ENCODE measurements at places on chromosomes 11 and 22.

DNA sequence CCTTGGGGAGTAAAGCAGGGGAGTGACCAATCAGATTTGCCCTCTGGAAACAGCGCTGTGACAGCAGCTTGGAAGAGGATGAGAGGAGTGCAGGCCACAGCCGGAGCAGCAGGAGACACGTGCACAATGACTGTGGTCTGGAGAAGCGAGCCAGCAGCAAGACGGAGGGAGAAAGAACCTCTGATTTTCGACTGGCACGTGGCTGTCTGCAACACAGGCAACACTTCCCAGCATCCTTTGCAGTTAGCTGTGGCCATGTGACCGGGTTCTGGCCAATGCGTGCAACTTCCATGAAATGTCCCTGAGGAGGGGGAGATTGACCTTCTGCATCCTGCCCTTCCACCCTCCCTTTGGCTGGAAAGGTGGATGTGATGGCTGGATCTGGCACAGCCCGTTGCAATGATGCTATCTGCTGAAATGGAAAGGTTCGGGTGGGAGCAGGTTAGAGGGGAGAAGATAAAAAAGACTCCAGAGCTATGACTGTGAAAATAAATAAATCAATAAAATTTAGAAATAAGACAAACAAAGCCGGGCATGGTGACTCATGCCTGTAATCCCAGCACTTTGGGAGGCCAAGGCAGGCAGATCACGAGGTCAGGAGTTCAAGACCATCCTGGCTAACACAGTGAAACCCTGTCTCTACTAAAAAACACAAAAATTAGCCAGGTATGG lies 15.6 kb downstream of the PLA2G6 start:
- peak; percentile 42 for DNase-seq

- no peak for DNase-seq
These were observed 176.7 kb downstream of the BCR start for GRCh38 chr22:23357053-23357452.

- DNase-seq, result no peak
These were observed 35.3 kb upstream of the HORMAD2 start for GRCh38 chr22:30044881-30045493.

DNA sequence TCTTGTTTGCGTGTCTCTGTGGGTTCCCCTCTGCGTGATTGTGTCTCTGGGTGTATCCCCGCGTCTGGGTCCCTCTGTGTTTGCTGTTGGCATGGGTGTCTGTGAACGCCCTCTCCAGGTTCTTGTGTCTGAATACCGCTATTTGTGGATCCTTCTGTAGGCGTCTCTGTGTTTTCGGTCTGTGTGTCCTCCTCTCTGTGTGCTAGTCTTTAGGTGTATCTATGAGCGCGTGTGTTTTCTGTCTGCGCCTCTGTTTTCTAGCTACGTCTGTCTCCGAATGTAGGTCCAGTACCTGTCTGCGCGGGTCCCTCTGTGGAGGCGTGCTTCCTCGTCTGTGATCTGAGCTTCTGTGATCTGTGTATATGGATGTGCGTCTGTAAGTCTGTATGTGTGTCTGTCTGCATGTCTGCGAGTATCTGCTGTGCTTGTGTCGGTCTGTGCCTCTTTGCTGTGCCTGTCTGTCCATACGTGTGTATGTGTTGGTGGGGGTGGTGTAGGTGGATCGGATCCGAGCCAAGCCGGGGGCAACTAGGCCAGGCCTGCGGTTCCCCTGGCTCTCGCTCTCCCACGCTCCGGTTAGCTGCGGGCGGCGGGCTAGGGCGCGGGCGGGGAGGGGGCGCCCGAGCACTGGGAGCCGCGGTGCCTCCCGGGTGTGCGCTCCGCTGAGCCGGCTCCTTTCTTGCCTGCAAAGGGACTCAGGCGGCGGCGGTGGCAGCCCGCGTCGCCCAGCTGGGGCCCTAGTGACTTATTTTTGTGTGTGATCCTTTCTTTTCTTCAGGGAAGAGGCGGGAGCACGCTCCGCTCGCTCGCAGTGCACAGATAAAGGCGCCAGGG lies 105.3 kb upstream of the E2F8 start:
- peak; percentile 22 for DNase-seq

GRCh38 chr22:23677701-23677995 lies 13.2 kb upstream of the RGL4 start:
- DNase-seq, result no peak

DNA sequence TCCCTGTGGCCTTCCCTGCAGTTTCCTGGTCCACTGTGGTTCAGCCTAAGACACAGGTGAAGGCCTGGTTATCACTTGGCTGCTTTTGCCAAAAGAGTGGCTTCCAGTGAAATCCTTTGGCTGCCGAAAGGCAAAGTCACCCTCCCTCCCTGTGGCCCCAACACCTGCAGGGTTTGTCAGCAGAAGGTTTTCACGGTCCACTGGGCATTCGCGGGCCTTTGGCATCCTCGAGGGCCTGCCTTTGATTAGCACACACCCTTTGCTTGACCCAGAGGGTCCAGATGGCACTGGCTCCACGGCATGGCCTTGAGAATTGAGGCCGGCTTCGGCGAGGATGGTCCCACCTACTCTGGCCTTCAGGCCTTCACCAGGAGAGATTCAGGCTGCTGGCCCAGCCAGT lies 35.3 kb downstream of the RTN4R start:
- DNase-seq, result no peak

DNA sequence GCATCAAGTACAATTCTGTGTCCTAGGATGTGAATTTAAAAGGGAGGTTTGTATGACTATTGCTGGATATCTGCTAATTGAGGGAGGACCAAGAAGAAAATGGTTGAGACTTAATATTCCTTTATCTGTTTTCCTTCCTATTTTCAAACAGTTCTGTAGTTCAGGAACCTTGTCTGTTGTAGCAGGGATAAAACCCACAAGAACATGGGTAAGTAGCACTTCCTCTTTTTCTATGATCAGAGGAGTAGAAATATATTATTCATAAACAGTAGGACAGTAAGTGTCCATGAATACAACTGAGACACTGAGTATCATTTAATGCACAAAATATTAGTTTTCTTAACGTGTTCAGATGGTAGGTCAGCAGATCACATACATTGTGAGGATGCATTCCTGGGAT lies 7.6 kb downstream of the MS4A3 start:
- no peak for DNase-seq

GRCh38 chr22:24107661-24108060 lies 73.6 kb upstream of the SUSD2 start:
- no peak for DNase-seq

DNA sequence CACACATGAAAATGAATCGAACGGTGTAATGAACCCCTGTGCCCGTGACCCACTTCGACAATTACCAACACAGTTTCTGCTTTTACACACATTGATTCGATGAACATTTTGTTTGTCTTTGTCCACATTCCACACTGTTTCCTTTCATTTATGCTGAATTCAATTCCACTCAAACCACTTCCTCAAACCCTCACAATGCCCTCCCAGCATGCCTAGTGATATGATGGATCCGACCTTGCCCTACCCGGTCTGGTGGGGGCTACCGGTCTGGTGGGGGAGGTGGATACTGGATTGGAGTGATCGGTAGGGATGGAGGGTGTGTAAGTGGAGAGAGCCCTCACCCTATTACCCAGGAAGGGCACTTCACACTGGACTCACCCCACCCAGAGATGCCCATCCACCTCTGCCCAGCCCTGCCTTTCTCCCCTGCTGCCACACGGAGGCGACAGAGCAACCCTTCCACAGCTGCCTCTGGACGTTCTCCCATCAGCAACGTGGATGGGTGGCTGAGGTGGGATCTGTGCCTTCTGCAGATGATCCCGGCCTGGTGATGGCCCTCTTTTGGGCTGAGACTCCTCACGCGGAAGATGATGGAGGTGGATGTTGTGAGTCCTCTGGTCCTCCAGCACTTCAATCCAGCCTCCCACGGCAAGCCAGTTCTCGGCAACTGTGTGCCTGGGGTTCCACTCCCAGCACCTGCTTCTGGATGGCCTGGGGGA lies 33.0 kb upstream of the P2RY2 start:
- DNase-seq, result peak; percentile 79

DNA sequence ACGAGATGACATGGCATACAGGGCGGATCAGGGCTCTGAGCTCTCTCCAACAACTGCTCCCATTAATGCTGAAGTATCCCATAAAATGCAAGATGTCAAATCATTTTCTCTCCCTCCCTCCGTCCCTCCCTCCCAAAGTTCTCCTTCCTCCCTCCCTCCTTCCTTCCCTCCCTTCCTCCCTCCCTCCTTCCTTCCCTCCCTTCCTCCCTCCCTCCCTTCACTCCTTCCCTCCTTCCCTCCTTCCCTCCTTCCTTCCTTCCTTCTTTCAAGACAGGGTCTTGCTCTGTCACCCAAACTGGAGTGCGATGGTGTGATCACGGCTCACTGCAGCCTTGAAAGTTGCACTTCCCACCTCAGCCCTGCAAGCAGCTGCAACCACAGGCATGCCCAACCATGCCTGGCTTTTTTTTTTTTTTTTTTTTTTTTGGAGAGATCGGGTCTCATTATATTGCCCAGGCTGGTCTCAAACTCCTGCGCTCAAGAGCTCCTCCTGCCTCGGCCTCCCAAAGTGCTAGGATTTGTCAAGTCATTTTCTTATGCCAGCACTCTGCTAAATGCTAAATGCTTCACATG lies 38.2 kb downstream of the TXN2 start:
- no peak for DNase-seq

GRCh38 chr11:73295996-73296318 lies 12.1 kb upstream of the ARHGEF17 start:
- no peak for DNase-seq

DNA sequence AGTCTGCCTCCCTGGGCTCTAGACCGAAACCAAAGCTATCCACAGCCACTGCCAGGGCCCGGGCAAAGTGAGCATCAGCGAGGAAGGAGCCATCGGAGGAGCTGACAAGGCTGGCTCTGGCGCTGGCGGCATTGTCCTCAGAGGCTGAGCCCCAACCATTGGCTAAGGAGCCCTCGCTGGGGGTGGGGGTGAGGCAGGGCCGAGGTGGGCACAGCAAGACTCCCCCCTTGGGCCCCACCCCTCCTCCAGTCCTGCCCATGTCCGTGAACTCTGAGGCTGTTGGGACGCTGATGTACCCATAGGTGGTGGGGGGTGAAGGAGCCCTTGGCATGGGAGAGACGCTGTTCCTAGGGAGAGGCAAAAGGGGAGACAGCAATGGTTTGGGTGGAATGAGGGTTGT lies 11.2 kb downstream of the ROBO4 start:
- no peak for DNase-seq

GRCh38 chr11:129639300-129639699 lies 176.3 kb upstream of the TMEM45B start:
- peak; percentile 24 for DNase-seq

GRCh38 chr11:47376525-47377371 lies 1.6 kb downstream of the SPI1 start:
- DNase-seq, result no peak

GRCh38 chr11:112321501-112322172 lies 61.0 kb upstream of the PLET1 start:
- peak; percentile 98 for DNase-seq

- peak; percentile 73 for DNase-seq
These were observed 16.1 kb downstream of the MGAT3 start for GRCh38 chr22:39472570-39473556.

GRCh38 chr11:1204381-1205101 lies 18.3 kb upstream of the MUC5B start:
- DNase-seq, result no peak

DNA sequence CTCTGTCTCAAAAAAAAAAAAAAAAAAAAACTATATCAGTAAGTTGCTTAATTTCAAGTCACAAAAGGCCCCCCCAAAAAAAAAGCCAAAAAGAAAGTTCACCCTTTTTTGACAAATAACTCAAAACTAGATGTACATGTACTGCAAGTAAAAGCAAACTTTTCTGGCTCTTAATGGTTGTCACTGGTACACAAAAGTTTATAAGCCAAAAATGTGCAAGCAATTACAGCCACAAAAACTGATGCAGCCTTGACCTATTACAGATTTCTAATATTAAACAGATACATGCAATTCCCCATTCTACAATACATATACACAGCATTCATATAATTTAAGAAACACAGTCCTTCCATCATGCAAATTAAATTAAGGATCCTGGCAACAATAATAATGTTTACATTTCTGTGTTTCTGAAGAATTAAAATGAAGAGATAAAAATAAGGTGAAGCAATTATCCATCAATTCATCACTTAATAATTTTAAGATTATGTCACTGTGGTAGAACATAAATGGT lies 18.6 kb downstream of the PICALM start:
- no peak for DNase-seq

GRCh38 chr11:77175021-77175842 lies 47.2 kb downstream of the MYO7A start:
- DNase-seq, result no peak

DNA sequence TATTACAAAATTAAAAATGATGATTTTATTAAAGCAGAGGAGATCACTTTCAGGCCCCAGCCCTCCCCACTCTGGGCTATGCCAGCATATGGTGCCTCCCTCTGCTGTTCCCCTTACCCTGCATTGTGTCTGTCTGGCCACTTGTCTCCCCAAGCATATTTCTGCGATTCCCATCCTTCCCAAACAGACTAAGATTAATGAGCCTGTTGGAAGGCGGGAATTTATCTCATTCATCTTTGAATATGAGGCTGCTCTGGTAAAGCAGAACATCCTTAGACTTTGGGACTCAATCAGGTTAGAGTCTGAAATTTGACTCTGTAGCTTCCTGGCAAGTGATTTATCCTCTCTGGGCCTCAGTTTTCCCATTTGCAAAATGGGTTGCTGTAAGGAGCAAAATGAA lies 25.7 kb downstream of the AMPD3 start:
- peak; percentile 15 for DNase-seq

DNA sequence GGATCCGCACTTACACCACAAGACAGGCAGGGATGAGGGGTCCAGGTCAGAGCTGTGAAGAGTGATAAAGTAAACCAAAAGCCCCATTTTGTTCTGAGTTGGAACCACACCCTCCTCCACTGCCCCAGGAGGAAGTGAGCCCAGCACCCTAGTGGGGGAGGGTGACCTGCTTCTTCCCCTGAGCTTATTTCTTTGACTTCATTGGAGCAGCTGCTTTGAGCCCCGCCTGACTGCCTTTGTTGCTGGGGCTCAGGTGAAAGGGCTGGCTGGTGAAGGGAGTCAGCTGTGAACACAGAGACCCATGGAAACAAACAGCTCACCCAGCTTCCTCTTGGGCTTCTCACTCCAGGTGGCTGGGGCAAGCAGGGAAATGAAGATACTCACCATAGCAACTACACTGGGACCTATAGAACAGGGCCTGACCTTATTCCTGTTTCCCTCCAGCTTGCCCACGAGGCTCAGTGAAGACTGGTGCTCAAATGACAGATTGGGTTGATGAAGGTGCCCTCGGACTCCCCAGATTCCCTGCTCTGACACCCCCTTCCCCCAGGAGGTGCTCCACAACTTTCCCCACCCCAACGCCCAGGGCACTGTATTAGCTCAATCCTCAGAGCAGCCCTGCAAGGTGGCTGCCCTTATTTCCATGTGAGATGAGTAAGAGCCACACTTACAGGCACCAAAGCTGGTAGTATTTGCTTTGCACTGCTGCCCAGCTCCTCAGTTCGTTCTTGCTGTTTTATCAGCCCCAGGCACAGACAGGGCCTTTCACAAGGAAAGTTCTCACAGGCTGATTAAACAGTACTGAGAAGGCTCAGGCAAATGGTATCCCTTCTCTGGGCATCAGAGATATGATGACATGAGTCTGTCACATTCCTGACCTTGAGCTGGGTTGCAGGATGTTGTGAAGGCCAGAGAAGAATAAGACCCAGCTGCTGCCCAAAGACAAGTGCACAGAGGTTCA lies 2.4 kb downstream of the UCP2 start:
- peak; percentile 96 for DNase-seq
